ENCODE measurements at places on chromosomes 2 and 18. TPM values are rescaled to one million over a fixed set of nuclear protein-coding genes. Genes with fewer than 3 reads are reported as not detected.
A peak's percentile ranks its signal among the peaks of the same experiment; 100 is the strongest.

FIGLA gene
- total RNA-seq, result not detected

ASB18 gene
- not detected for total RNA-seq

STPG4 gene
- total RNA-seq, result 0.83 TPM

DNA sequence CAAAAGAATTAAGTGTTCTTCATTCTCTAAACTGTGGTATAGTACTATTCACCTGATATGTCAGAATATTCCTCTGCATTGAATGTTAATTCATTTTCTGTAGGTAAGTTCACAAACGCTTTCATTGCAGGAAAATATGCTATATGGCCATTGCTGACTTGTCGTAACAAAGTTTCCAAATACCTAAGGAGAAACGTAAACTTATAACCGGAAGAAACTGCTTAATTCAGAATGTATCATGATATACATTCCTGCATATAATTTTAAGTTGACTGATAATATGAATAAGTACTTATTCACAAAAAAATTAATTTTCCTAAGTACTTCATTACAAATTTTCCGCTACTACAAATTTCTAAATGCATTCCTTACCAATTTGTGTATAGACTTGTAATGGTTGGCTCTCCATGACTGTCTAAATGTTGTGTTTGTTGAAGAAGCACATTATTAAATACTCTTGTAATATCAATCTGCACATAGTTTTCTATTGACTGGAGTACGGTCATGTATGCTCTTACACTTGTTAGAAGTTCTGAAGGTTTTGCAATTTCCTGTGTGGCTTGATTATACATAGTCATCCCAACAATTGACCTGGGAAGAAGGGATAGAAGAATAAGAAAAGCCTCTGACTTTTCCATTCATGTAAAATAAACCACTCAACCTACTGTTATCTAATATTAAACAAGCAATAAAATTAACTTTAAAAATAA lies 85.4 kb downstream of the NCKAP1 start:
- H3K36me3 ChIP-seq, result peaks cover 68% of the 10 kb centered on the region
- H3K27ac ChIP-seq, result no peak overlapping the region
- peak; percentile 42 for DNase-seq
- no peaks in the 10 kb centered on the region for H3K27me3 ChIP-seq
- peaks cover 12% of the 10 kb centered on the region for H3K4me1 ChIP-seq
- H3K4me3 ChIP-seq, result no peak overlapping the region

APOB gene
- not detected for total RNA-seq

DNA sequence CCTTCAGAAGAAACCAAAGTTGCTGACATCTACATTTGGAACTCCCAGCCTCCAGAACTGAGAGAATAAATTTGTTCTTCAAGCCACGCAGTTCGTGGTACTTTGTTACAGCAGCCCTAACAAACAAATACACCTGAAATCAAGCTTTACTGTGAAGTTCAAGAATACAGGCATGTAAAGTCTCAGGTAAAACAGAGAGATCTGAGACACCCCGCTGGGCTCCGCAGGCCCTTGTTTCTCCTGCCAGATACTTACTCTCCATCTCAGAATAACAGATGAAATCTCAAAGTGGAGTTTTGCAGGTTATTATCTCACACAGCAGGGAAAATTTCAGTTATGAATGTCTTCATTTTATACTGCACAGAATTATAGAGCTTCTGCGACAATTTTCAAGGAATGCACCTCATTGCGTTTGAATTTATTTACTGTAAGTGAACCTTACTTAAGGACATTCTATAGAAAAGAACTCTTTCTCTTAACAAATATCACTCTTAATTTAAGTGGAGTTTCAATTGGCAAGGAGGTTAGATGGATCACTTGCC lies 492.4 kb upstream of the LRATD1 start:
- no peak overlapping the region for H3K4me3 ChIP-seq
- no peak for DNase-seq
- no peaks in the 10 kb centered on the region for H3K27me3 ChIP-seq
- H3K36me3 ChIP-seq, result no peaks in the 10 kb centered on the region
- no peak overlapping the region for H3K27ac ChIP-seq
- no peaks in the 10 kb centered on the region for H3K4me1 ChIP-seq

GRCh38 chr2:98828369-98828744 lies 97.4 kb upstream of the MGAT4A start:
- no peak for DNase-seq
- no peak overlapping the region for H3K4me3 ChIP-seq
- H3K4me1 ChIP-seq, result no peaks in the 10 kb centered on the region
- no peak overlapping the region for H3K27ac ChIP-seq
- no peaks in the 10 kb centered on the region for H3K27me3 ChIP-seq

FBXO48 gene
- total RNA-seq, result 1.7 TPM

GRCh38 chr2:46363535-46364170 lies 66.4 kb downstream of the EPAS1 start:
- H3K4me3 ChIP-seq, result no peak overlapping the region
- peak overlapping the region; percentile 55 for H3K27ac ChIP-seq
- peaks cover 9% of the 10 kb centered on the region for H3K4me1 ChIP-seq
- no peaks in the 10 kb centered on the region for H3K27me3 ChIP-seq
- DNase-seq, result peak; percentile 30

GRCh38 chr2:217713395-217714286 lies 289.2 kb downstream of the TNS1 start:
- H3K36me3 ChIP-seq, result no peaks in the 10 kb centered on the region
- peak; percentile 71 for DNase-seq
- peaks cover 22% of the 10 kb centered on the region for H3K27me3 ChIP-seq
- H3K4me1 ChIP-seq, result no peaks in the 10 kb centered on the region

CACNB4 gene
- 0.49 TPM for total RNA-seq

PDE11A gene
- total RNA-seq, result not detected

KIF5C gene
- total RNA-seq, result 0.21 TPM

DNA sequence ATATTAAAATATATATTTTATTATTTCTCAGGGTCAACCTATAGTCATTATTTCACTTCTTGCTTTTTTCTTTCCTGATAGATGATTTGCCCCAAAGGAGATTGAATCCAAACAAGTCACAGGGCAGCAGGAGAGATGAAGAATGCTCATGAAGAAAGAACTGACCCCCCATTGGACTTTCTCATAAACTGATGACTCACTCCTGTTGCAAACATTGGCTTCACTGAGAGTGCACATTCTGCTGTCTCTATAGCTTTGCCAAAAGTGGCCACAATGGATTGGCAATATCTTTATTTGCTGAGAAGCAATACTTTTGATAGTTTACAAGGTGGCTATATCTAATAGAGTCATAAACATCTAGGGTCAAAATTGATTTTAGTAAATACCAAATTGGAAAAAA lies 55.9 kb upstream of the ZNF385B start:
- H3K4me3 ChIP-seq, result no peak overlapping the region
- H3K27ac ChIP-seq, result no peak overlapping the region
- H3K4me1 ChIP-seq, result peaks cover 6% of the 10 kb centered on the region
- peak; percentile 69 for DNase-seq
- peaks cover 6% of the 10 kb centered on the region for H3K36me3 ChIP-seq

FHOD3 gene
- 5.3 TPM for total RNA-seq
